ENCODE measurements at places on chromosomes 1 and 21.

DNA sequence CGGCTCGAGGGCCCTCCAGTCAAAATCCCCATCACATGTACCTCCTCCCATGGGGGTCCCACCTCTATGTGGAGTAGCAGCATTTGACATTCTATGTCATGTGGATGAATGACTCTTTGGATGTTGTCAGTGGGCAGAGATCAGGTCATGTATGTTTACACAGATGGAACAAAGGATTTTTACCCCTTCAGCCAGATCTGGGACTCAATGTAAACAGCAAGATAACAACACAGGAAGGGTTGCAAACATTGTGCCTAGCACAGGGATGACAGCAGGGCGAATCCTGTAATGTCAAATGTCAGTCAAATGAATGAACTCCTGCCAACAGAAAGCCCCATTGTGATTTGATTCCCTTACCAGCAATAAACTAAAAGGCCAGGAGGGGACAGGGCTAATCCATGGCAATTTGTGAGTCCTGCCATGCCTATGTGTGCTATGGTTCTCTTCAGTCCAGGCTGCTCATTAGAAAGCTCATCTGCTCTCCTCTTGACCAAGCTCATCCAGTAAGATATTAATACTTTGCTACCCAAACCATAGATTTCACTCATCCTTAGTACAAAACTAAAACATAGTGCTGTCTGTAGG lies 60.3 kb downstream of the PGBD5 start:
- no peak for DNase-seq

DNA sequence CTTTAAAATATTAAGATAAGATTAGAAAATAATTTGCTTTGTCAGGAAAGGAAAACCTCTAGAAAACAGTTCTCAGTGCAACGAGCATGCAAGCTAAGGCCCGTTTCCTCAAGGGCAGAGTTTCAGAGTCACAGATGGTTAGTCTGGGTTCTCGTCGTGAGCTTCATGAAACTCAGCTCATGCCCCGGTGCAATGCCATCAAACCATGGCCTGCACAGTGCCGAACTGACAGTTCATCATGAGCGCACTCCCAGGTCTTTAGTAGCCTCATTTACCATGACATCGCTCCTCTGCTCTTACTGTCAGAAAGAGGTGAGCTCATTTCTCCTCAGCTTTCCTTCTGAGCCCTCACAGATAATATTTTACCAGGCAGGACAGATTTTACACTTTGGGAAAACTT lies 319.2 kb downstream of the NTNG1 start:
- no peak for DNase-seq

DNA sequence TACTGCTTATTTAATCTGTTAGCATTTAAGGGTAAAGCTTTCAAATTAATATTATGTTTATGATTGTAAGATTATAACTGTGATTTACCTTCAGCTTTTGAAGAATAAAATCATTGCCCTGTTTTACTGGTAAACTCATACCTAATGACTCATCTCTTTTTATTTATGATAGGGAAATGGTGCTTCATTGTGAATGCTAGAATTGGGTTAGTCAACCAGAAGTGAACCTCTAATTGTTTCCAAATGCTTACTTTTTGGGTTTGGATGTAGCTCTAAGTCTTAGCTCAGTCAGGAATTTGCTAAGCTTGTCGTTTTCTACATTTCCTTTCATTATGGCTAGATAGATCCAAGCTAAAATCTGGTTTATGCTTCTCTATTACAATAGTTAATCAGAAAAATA lies 59.4 kb downstream of the SLC30A7 start:
- DNase-seq: no peak

DNA sequence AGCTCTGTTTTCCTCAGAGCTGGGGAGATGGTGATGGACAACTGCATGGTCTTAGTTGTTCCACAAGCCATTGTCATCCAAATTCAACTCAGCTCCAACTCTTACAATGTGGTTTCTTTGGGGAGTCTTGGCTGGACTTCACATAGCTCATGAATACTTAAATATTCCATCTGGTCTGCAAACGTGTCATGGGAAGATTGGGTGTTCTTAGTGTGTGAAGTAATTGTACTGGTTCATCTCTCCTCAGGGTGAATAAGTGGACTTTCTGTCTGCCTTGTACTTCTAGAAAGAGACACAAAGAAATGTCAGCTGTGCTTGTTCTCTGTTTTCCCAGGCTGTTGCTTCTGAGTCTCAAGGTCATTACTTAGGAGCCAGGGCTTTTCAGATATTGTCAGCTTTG lies 106.6 kb downstream of the VPS13D start:
- no peak for DNase-seq

DNA sequence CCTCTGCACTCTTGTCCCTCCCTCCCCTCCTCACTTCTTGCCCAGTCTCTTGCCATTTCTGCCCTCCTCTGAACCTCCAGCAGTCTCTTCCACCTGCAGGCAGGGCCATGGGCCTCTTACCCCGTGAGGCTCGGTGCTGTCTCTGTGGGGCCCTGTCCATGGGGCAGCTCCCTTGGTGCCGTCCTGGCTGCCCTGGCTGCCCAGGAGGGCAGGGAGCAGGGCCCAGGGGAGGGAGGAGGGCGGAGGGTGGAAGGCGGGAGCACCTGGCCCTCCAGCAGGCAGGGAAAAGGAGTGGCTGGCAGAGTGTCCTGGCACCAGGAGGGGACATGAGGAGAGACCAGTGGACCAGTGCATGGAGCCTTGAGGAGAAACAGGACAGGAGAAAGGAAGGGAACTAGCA lies at the start of gene RORC:
RORC (minus strand) TSS at position 198 of the 400 bp plus-strand sequence; CDS start at position 160, 38 bp downstream.
- DNase-seq: no peak

DNA sequence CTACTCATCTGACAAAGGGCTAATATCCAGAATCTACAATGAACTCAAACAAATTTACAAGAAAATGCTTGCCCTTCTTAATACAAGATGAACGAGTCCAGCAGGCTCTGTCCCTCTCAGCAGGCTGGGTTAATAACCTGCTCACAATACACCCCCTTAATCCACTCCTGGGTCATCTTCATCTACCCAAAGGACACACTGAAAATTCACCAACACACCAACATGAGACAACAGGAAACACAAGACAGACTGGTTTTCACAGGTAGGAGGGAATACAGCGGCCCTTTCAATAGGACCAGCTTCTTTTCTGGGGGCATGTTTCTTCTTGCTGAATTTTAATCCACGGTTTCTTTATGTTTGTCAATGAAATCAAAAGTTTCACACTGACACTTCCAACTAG lies 44.6 kb downstream of the SUSD4 start:
- no peak for DNase-seq

DNA sequence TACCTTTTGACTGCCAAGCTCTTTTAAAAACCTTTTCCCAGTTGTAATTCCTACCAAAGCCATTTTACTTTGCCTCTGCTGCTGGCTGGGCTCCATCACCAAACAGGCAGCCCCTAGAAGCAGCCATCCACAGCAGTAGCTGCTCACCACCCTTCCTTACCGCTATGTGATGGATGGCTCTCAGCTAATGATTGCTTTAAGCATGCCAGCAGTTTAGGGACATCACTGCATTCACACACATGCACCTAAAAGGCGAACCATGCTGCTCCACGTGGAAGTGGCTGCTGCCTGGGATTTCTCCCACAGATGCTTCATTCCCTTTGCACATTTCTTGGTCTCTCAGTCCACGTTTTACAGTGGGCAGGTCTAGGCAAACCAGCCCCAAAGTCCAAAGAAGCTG lies 46.3 kb upstream of the PDE9A start:
- no peak for DNase-seq

DNA sequence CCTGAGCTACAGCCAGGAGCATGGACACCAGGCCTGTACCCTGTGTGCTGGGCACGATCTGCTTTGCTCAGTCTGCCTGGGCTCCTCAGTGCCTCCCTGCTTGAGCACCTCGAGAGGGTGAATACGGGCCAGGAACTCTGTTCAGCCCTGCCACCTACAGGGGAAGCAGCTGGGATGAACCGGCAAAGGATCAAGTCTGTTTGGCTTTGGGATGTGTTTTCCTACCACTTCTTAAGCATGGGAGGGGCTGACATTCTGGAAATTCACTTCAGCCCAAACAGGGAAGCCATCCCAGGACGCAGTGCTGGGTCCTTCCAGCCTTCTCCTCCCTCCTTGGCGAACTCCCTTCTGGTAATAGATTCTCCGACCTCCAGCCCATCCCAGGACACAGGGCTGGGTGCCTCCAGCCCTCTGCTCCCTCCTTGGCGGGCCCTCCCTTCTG lies 55.8 kb upstream of the SELENON start:
- DNase-seq: no peak

DNA sequence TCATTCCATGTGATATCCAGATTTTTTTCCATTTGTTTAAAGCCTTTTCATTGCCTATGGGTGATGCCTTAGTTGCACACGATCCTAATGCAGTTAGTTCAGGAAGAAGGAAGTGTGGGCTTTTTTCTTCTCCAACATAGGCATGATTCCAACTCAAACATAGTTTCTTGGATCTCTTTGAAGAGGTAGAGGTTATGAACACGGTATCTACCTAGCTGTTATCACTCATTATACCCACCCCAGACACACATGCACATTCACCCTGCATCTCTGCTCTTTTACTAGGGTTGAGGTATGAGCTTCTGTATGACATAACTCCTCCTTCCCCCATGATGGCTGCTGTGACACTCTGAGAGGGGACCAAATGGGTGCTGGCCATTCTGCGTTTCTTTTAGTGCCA lies 122.1 kb upstream of the ZNF648 start:
- DNase-seq: no peak

GRCh38 chr1:214310777-214311690 lies 30.1 kb downstream of the SMYD2 start:
- DNase-seq: no peak

DNA sequence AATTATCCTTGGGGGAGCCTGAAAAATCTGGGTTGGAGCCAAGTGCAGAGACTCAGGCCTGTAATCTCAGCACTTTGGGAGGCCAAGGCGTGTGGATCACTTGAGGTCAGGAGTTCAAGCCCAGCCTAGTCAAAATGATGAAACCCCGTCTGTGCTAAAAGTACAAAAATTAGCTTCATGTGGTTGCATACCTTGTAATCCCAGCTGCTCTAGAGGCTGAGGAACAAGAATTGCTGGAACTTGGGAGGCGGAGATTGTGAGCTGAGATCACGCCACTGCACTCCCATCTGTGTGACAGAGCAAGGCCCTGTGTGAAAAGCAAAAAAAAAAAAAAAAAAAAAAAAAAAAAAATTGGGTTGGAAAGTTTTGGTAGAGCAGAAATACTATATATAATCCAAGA lies 1563.6 kb upstream of the PRMT6 start:
- DNase-seq: no peak

GRCh38 chr1:35030338-35030737 lies 1.4 kb downstream of the ZMYM6 start:
- DNase-seq: no peak

GRCh38 chr1:6300342-6301048 lies 39.6 kb upstream of the GPR153 start:
- DNase-seq: no peak

DNA sequence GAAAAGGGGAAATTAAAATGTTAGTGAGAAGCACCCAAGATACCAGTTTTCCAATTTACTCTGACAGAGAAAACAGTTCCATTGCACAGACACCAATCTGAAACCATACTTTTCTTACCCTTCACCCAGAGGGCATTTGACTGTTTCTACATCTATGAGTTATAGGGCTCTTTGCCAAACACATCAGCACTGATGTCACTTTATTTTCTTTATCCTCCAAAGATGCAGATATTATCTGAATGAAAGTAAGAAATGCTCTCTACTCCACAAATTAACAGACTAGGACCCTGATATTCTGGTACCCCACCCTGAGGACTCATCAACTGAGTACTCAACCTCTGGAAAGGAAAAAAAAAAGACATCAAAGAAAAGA lies 24.2 kb upstream of the PEX19 start:
- DNase-seq: no peak

DNA sequence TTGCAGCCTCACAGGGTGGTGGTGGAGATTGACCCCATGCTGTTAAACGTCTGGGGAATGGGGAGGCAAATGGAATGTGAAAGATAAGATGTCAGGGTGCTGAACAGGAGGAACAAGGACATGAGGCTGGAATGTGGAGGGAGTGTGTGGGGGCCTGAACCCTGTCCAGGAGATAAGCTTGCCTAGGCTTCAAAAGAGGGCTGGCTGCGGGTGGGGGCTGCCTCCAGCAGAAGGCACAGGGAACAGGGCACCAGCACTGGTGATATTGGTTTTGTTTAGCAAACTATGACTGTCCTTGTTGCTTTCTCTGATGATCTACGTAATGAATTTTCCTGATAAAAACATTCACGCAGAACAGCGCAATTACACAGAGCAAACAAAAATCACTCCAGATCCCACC lies 52.4 kb upstream of the LRP8 start:
- no peak for DNase-seq

DNA sequence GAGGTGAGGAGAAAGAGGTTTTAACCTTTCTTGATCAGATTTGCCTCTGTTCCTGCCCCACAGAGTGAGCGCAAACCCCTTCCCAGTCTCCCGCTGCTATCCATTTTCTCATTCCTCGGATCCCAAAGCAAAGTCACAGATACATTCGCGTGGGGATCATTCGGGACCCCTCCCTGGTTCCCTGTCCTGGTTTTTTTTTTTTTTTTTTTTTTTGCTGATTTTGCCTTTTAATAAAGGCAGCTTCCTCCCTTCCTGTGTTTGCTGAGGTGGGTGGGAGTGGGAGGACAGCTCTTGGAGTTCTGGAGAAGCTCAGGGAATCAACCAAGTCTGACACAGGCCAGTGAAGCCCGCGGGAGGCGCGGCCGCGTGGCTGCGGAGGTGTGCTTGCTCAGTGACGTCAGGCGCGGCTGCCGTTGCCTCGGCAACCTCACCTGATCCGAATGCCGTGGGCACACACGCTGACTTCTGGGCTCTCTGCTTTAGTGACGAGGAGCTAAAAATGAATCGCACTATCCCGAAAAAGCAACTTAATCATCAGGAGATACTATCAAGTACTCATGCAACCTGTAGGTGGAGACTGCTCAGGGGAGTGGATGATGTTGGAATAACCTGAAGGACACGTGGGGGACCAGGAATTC lies 106.4 kb downstream of the TBX19 start:
- peak; percentile 49 for DNase-seq

- no peak for DNase-seq
These were observed 1629.3 kb downstream of the MRPL39 start for GRCh38 chr21:23977971-23978370.

GRCh38 chr21:45324489-45325205 lies 37.0 kb upstream of the POFUT2 start:
- DNase-seq: no peak

DNA sequence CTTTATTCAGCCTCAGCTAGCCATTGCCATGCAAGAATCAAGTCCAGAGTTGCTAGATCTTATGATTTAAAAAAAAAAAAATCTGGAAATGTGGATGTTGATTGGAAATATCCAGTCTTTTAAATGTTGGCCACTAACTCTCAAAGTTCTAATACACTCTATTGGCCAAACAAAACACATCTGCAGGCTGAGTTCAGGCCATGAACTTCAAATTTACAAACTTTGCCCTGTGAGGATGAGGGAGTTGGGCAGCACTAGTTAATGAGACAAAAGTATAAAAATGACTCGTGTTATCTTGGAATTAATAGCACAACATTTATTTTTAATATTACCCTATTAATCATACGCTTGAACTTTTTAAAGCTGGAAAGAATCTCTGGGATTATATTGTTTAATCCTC lies 432.3 kb downstream of the PLPP3 start:
- no peak for DNase-seq

GRCh38 chr1:6517435-6517851 lies 26.0 kb upstream of the PLEKHG5 start:
- no peak for DNase-seq
